ENCODE measurements at places on chromosomes 1 and 21. TPM values are rescaled to one million over a fixed set of nuclear protein-coding genes. Genes with fewer than 3 reads are reported as not detected.
A peak's percentile ranks its signal among the peaks of the same experiment; 100 is the strongest.

Gene CDCA8
- 56.0 TPM for total RNA-seq

- H3K27me3 ChIP-seq = no peaks in the 10 kb centered on the region
- peak overlapping the region; percentile 52 for H3K27ac ChIP-seq
- peaks cover under 1% of the 10 kb centered on the region for H3K36me3 ChIP-seq
- no peak overlapping the region for H3K4me3 ChIP-seq
- peaks cover 67% of the 10 kb centered on the region for H3K4me1 ChIP-seq
Measured at GRCh38 chr21:41367945-41368734, 6.3 kb downstream of the MX2 start.

DNA sequence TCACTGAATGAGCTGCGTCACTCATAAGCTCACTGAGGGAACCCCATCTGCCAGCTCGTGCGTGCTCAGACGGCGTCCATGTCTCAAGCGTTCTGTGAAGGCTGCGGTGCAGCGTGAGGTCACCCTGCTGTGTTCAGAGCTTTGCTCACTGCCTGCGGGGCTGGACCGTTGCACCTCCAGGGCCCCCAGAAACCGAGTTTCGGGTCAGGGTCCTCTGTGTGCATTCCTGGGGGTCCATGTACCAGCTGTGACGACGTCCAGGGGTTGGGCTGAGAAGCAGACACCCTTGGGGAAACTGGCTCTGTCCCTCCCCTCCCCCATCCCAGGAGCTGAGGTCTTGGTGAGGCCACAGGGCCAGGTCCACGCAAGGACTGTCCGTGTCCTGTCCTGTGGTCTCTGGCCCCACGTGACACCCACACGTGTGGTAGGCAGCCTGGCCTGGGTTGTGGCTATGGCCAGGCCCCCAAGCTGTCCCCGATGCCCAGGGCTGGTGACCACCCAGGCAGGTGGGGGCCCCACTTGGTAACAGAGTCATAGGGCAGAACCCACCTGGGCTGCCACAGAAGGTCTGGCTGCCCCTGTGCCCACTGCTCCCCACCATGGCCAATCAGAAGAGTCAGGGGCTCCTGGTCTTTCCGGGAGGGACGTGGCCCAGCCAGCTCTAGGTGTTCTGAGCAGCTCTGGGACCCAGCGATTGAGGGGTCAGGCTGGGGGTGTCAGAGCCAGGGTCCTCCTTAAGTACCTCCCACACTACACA, 24.4 kb downstream of the FTCD start:
- no peaks in the 10 kb centered on the region for H3K36me3 ChIP-seq
- no peak overlapping the region for H3K4me3 ChIP-seq
- no peaks in the 10 kb centered on the region for H3K27me3 ChIP-seq
- H3K27ac ChIP-seq = no peak overlapping the region
- DNase-seq = no peak
- no peaks in the 10 kb centered on the region for H3K4me1 ChIP-seq

DNA sequence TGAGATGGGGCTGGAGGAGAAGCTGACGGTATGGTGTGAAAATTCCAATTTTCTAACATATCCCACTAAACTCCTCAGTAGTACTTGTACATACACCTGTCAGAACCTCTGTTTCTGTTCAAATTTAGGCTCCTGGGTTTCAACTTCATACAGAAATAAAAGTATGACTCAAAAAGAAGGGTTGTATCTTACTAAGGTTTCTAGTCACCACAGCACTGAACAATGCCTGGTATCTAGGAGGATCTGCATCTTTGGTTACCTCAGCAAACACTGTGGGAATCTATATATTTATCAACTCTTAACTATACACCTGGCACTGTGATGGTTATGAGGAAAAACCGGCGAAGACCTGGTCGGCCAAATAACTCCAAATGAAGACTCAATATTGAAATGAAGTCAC, 13.8 kb downstream of the RBM34 start:
- no peak for DNase-seq
- H3K4me1 ChIP-seq = peaks cover 21% of the 10 kb centered on the region
- H3K27ac ChIP-seq = peak overlapping the region; percentile 14
- H3K36me3 ChIP-seq = peaks cover 44% of the 10 kb centered on the region
- H3K4me3 ChIP-seq = no peak overlapping the region
- no peaks in the 10 kb centered on the region for H3K27me3 ChIP-seq

Gene CHAF1B
- total RNA-seq = 31.2 TPM

DNA sequence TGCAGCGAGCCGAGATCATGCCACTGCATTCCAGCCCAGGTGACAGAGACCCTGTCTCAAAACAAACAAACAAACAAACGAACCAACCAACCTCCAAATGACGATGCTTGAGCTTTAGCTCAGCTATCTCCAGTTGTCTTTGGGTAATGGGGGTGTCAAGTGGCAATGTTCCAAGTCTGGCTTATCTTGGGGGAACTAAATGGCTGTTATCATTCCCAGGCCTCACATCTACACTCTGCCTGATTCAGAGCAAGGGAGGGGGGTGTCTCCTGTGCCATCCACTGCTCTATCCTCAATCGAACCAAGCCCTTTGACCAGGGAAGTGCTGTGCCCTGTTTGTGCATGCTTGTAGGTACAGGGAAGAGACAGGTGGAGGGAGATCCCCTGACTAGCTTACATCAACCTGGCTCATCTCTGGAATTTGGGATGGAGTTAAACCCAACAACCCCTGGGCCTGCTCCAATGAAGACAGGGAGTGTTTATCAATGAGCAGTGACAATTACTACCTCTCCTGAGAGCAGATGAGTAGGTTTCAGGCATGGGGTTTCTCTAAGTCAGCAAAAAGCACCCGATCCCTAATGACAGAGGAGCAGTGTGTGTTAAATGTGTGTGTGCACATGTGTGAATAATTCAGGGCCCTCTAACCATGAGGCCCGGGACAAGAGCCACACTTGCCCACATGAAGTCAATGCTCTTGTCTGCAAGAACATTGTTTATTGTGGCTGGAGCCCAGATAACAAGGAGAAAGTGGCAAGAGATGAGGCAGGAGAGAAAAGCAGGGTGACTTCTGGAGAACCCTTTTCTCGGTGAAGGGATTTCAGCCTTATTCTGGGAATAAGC, 20.3 kb upstream of the IL6R start:
- H3K4me3 ChIP-seq = no peak overlapping the region
- H3K36me3 ChIP-seq = peaks cover 2% of the 10 kb centered on the region
- no peak for DNase-seq
- no peaks in the 10 kb centered on the region for H3K27me3 ChIP-seq
- peak overlapping the region; percentile 95 for H3K27ac ChIP-seq

Measured in activated CD4-positive, alpha-beta memory T cell treated with anti-CD3 and anti-CD28 coated beads for 36 hours (primary cell).